Esophagus squamous epithelium (tissue), 5 donors: ENCODE measurements at places on chromosomes 5 and 9.

DNA sequence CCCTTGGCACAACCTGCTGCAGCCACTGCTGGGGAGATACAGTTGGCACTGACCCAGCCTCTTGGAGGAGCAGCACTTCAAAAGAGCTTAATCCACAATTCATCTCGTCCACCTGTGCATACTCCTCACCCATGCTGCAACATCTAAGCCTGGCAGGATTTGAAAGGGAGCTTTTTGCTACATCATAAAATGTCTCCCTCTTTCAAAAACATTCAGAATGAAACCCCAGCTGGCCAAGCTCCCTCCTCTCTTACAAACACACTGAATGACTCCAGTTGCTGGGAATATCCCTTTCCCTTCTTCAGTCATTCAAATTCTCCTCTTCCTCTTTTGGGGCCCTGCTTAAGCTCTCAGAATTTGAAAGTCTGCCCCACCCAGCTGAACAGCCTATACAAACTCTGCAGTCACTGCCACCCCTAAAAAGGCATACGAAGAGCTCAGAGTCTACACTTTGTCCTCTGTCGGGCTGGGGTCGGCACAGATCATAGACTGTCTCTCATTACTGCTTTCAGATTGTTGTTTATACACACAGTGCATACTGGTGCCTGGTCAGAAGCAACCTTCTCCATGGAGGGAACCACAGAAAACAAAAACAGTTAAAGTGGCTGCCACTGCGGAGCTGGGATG is 8.8 kb upstream of the C5orf15 start:
- no peak for DNase-seq

- DNase-seq: no peak
Observed at GRCh38 chr5:173961418-173961817, 27.6 kb upstream of the C5orf47 start.

- DNase-seq: no peak
Observed at GRCh38 chr9:98298476-98298875, 43.0 kb upstream of the TBC1D2 start.

DNA sequence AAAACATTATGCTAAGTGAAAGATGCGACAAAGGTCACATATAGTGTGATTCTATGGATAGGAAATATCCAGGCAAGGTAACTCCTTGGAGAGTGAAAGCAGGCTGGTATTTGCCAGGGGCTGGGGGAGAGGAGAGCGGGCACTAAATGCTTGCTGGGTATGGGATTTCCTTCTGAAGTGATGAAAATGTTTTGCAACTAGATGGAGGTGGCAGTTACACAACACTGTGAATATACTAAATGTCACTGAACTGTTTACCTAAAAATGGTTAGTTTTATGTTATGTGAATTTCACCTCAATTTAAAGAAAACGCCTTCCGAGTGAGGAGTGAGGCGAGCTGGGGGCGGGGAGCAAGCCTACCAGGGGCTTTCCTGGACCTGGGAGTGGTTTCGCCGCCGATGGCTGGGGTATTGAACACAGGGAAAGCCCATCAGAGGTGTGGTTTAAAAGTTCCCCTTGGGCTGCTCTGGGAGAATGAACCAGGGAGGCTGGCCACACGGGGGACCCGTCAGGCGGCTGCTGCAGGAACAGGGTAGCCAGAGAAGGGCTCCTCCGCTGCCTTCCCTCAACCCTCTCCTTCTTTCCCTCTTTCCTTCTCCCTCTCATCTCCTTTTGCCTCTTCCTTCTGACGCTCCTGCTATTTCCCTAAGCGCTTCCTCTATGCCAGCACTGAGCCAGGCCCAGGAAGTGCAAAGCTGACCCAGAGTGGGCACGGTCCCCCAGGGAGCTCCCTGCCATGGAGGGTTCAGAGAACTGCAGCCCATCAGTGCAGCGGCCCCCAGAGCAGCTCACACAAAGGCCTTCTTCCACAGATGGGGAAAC is 4.9 kb downstream of the AKNA start:
- no peak for DNase-seq

DNA sequence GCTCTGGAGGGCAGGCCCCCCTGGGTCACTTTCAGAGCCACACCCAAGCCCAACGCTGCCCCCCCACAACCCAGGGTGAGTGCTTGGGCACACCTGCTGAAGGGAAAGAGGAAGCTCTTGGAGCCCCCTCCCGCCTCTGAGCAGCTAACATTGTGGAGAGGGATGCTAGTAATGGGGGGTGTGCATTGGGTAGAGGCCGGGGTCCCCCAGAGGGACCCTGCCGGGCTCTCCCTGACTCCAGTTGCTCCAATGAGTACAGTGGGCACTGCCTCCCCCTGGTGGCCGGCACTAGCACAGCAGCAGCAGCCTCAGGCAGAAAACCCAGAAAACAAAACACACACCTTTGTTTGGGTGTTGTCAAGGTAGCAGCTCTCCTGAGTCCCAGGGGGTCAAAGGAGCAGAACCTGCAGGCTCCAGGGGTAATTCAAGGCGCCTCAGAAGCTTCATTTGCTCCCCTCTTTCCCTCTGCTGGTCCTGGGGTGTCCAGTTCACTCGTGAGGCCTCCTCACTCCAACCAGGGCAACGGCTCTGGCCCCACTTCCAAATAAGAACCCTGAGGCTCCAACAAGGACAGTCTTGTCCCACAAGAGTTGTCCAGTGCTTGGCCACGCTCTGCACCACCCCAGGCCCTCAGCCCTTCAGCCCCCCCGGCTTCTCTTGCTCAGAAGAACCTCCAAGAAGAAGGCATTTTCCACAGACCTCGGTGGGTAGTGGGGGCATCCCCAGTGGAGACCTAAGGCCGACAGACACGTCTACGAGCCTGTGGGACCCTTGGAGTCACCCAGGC is 16.1 kb downstream of the GBGT1 start:
- no peak for DNase-seq

DNA sequence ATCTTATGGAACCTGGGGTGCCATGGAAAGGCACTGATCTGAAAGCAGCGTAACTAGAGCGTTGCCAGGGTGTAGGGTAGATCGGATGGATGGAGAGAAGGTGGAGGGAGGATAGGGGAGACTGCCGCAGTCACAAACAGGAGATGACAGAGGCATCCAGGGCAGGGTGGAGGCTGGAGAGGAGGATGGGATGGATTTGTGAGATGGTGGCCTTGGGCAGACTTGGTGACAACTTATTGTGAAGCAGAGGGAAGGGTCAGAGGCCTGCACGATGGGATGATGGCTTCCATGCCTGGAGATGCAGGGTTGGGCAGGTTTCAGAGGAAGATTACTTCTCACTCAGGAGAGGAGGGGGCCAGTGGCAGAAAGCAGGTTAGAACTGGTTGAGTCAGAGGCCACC is 2.4 kb downstream of the GLIPR2 start:
- DNase-seq: no peak

DNA sequence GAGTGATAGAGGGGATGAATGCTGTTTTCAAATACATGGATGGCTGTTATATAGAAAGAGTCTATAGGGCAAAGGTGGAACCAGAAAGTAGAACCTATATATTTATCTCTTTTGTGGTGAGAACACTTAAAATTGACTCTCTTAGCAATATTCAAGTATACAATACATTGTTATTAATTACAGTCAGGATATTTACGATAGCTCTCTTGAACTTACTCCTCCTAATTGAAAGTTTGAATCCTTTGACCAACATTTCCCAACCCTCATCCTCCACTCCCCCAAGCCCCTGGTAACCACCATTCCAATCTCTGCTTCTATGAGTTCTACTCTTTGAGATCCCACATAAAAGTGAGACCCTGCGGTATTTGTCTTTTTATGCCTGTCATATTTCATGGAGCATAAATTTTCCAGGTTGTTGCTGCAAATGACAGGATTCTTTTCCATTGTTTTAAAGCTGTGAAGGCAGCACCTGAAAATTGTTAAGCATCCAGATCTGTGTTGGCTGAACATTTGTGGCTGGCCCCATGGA is 41.5 kb downstream of the ALDH1A1 start:
- DNase-seq: no peak

- DNase-seq: no peak
Observed at GRCh38 chr9:84101964-84102632, 121.5 kb downstream of the RMI1 start.

- DNase-seq: no peak
Observed at GRCh38 chr5:108753877-108754276, 6.2 kb downstream of the FER start.

DNA sequence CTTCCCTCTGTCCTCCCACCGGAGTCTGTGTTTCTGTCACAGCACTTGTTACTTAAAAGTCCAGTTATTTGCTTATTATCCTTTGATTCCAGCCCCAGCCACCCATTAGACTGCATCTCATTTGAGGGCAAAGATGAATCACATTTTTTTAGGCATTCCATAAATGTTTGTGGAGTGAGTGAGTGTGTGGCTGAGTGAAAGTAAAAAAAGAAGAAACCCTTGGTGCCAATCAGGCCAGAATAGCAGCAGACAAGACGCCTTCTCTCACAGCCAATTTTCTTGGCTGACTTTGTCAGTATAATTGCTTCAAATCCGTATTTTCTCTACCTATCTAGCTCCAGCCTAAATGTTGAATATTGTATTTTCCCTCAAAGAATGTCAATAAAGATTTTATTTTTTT is 613.0 kb upstream of the WWC1 start:
- DNase-seq: no peak

DNA sequence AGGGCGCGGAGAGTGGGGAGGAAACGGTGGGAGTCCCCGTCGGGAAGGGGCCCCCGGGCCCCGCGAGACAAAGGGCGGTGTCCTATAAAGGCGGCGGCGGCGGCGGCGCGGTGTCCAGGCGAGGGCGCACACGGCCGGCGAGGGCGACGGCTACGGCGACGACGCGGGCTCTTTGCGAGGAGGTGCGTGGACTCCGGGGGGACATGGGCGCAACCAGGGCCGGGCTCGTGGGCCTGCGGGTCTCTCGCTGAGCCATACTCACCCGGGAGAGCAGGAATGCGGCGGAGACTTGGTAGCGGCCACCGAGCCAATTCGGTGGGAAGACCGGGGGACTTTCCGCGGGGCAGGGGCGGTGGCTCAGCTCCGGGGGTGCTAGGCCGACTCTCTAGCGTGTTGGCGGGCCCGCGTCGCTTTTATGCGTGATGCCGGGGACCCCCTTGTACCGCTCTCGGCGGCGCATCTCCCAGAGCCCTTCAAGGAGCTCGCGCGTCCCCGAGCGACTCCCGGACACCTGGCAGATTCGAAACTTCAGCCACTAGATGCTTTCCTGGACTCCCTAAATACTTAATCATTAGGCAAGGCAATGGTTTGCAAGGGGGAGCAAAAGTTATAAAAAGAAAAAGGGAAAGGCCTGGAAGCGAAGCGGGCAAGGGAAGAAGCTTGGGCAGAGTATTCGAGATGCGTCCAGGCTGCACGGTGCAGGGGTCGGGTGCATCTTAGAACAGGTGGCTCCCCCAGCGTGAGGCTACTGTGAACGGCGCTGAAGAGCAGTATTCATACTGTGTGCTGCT is 5.9 kb upstream of the TAL2 start:
- DNase-seq: no peak

- no peak for DNase-seq
Observed at GRCh38 chr9:131629825-131630204, 84.5 kb downstream of the PRRT1B start.

DNA sequence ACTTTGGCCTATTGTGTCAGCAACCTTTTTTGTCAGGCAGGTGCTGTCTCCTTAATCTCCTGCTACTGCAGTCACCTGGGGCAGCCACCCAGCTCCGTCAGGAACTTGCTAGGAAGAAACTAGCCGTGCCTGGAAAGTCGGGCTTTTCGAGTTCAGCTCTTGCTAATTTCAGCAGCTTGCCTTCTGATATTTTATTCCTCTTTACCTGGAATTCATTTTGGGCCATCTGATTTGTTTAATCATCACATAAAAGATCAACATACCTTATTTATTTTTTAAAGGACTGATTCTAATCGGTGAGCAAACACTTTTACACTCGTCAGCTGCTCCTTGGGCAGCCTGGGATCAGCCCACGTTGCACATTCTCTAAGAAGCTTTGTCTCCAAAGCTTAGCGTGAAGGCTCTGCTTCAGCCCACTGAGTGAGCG is 42.2 kb downstream of the PRLR start:
- DNase-seq: no peak

- DNase-seq: no peak
Observed at GRCh38 chr5:55407059-55407684, 99.4 kb downstream of the MTREX start.

GRCh38 chr5:128782446-128782845 is 182.8 kb upstream of the SLC27A6 start:
- DNase-seq: no peak

- DNase-seq: no peak
Observed at GRCh38 chr9:78026416-78026815, 5.2 kb downstream of the GNAQ start.

GRCh38 chr9:114224247-114224610 is 68.9 kb downstream of the COL27A1 start:
- DNase-seq: no peak

DNA sequence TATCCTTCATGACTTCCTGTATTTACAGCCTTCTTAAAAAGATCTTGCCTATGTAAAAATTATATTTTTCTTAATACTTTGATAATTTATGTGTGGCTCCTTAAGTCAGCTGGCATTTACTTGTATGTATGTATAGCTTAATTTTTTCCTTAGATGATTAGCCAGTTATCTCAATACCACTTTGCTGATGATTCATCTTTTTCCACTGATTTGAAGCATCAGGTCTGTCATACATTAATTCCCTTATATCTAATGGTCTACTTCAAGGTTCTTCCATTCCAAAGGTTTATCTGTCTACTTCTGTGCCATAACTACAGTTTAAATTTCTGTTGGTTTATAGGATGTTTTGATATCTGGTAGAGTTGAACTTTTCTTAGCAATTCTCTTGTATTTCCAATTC is 44.9 kb upstream of the MTMR12 start:
- no peak for DNase-seq

DNA sequence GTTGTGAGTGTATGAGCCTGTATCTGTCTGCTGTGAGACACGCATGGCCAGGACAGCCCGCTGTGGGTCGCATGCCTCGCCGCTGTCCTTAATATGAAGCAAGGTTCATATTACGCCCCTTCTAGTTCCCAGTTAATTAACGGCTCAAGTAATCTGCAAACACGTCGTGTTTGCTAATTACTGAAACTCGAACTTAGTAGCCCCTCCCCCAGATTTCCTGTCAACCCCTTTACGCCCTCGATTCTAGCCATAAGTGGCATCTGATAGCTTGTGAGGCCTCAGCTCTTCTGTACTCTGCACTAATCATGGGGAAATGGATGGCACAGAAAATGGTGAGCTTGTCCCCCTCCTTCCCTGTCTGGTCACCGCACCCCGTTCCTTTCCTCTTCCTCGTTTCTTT is 116.9 kb upstream of the OTULINL start:
- no peak for DNase-seq

DNA sequence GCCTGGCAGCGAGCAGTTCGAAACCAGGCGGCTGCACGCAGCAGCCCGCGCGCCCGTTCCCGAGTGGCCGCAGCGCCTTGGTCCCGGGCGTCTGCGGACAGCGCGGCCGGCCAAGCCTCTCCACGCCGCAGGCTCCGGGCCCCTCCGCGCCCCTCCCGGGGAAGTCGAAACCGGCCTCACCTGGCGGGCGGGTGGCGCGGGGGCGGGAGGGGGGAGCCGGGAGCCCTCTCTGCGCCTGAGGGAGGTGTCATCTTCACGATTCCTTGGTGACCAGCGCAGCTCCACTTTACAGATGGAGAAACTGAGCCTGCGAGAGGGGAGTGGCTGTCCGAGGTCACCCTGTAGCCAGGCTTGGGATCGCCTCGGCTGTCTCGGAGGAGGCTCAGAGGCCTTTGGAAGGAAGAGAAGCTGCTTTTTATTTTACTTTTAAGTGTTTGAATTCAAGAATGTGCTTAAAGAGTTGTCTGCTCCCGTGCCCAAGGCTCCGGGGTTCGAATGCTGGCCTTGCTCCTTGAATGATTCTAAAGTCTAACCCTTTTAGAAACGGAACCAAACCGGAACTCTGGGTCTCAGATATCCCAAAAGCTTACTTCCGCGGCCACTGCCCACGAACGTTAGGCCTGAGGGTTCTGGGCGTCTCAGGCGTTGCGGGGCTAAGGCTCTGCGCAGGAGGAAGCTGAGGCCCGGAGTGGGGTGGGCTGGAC is 662 bp downstream of the SUSD3 start:
- DNase-seq: no peak
